CD8-positive, alpha-beta memory T cell (primary cell): ENCODE measurements at places on chromosomes 2 and 18.
A peak's percentile ranks its signal among the peaks of the same experiment; 100 is the strongest.

GRCh38 chr2:201977651-201978050 is 56.0 kb upstream of the FZD7 start:
- H3K4me1 ChIP-seq = no peaks in the 10 kb centered on the region
- H3K27ac ChIP-seq = no peak overlapping the region
- H3K36me3 ChIP-seq = no peaks in the 10 kb centered on the region
- no peaks in the 10 kb centered on the region for H3K27me3 ChIP-seq
- no peak for DNase-seq

GRCh38 chr2:196131949-196132925 is 39.1 kb downstream of the STK17B start:
- no peak overlapping the region for H3K27ac ChIP-seq
- no peak for DNase-seq
- no peaks in the 10 kb centered on the region for H3K27me3 ChIP-seq
- H3K4me3 ChIP-seq = no peak overlapping the region
- no peaks in the 10 kb centered on the region for H3K4me1 ChIP-seq
- peaks cover 13% of the 10 kb centered on the region for H3K36me3 ChIP-seq

- no peaks in the 10 kb centered on the region for H3K4me1 ChIP-seq
- H3K27me3 ChIP-seq = peaks cover 5% of the 10 kb centered on the region
- H3K36me3 ChIP-seq = no peaks in the 10 kb centered on the region
- H3K4me3 ChIP-seq = no peak within 1 kb of the TSS
- no peak for DNase-seq
- H3K27ac ChIP-seq = no peak within 1 kb of the TSS
Measured at GRCh38 chr2:1744446-1745170, at the start of gene PXDN. Gene PXDN (minus strand): TSS chr2:1744515. CDS start chr2:1744455, 60 bp downstream.

DNA sequence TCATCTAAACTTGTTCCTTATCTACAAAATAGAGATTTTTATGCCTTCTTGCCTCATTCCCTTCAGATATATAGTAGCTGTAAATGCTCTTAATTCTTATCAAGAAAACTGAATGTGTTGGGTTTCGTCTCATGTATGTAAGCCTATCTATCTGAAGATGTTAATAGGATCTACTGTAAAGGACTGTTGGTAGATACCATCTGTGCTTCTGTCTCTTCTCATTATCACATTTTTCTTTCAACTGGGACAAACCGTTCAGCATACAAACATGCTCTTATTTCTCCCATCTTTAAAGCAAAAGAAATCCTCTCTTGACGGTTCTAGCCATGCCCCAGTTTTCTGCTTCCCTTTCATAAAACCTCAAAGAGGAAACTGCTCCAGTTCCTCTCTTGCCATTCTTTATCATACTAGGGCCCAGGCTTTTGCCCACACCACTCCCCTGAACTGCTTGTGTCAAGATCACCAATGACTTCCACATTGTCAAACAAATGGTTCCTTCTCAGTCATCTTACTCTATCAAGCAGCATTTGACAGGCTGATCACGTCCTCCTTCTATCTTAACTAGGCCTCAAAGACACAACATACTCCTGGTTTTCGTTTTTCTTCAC is 88.7 kb downstream of the ARHGEF33 start:
- no peak for DNase-seq
- H3K27me3 ChIP-seq = no peaks in the 10 kb centered on the region
- H3K36me3 ChIP-seq = no peaks in the 10 kb centered on the region
- H3K4me1 ChIP-seq = no peaks in the 10 kb centered on the region
- no peak overlapping the region for H3K4me3 ChIP-seq
- H3K27ac ChIP-seq = no peak overlapping the region

DNA sequence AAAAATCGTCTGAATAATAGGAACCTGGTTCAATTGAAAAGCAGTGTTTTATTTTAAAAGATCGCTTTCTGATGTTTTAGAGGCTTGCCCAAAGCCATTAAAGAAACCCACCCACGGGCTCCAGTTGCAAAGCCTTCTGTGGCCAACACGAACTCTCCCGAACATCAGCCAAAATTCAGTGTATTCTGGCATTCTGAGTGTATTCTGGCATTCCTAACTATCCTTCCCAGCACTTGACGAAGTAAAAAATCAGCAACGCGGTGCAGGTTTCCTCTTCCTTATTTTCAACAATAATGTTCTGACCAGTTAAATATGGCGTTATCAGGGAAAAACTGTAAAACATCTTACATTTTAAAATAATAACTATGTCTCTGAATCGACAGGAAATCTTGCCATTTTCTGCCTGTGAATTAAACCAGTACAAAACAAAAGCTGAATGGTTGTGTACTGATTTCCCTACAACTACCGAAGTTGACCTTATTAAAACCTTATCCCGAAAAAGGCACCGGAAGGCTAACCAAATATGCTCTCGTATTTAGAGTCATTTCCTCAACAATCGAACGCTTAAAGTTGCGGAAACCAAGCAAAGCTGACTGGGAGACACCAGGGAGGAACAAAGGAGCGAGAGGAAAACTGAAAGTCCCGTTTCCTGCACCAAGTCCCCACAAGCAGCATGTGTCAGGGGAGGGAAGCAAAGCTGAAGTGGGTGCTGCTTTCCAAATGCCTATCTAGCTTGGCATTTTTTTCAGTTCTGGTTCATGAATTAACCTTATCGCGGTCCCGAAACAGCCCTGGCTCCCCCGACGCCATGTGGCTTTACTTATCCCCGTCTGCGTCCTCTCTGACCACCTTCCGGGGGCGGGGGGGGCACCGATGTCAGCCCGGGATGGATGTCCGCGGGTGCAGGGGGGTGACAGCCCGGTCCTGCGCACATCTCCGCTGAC is 44.3 kb downstream of the ZNF516 start:
- no peaks in the 10 kb centered on the region for H3K36me3 ChIP-seq
- peak overlapping the region; percentile 64 for H3K4me3 ChIP-seq
- H3K27me3 ChIP-seq = no peaks in the 10 kb centered on the region
- peaks cover 15% of the 10 kb centered on the region for H3K4me1 ChIP-seq
- H3K27ac ChIP-seq = no peak overlapping the region
